Head of caudate nucleus (tissue), 42 donors: ENCODE measurements at places on chromosomes 3 and 15.

DNA sequence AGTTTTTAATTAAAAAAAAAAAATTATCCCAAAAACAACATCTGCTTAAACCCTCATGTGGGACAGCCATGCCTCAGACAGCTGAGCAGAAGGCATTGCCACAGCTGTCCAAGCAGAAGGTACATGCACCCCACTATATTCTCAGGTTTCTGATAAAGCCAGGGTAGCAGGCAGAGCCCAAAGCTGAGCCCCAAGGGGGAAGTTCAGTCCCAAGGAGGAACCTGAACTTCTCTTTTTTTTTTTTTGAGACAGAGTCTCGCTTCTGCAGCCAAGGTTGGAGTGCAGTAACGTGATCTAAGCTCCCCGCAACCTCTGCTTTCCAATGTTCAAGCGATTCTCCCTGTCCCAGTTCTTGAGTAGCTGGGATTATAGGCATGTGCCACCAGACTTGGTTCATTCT lies 33.2 kb downstream of the MKRN2 start:
- no peak for DNase-seq

- DNase-seq: no peak
These were observed 15.7 kb upstream of the AEN start for GRCh38 chr15:88605189-88606069.

DNA sequence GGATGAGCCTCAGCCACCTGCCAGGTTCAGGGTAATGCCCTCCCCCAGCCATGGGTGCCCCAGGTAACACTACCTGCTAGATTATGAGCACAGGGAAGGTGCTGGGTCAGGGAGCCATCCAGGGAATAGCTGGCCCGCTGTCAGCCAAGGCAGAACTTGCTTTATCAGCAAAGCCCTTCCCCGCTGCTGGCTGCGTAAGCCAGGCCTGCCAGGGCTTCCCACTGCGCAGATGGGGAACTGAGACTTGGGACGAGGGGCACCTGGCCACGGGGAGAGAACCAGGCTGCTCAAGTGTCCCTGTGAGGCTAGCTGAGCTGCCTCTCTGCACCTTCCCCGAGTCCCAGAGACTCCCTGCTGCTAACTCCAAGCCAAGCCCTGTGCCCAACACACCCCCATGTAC lies 45.4 kb downstream of the CACNA2D2 start:
- no peak for DNase-seq

DNA sequence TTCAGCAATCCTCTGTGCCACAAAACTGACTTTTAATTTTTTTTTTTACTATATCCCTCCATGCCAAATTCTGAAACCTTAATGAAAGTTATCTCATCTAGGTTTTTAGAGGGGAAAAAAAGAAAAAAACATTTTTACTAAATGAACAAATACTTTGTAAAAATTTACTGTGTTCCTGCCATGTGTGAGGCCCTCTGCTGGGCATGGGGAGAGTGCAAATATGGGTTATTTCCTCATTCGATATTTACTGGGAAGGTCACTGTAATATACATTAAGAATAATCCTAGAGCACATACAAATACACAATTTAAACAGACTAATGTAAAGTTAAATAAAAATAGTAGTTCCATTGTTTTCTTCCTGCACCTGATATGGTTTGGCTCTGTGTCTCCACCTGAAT lies 215.0 kb downstream of the GRM7 start:
- DNase-seq: no peak

GRCh38 chr3:186354100-186354499 lies 7.9 kb downstream of the DGKG start:
- no peak for DNase-seq

- DNase-seq: peak; percentile 57
These were observed 63.1 kb downstream of the ARNT2 start for GRCh38 chr15:80467311-80467714.

DNA sequence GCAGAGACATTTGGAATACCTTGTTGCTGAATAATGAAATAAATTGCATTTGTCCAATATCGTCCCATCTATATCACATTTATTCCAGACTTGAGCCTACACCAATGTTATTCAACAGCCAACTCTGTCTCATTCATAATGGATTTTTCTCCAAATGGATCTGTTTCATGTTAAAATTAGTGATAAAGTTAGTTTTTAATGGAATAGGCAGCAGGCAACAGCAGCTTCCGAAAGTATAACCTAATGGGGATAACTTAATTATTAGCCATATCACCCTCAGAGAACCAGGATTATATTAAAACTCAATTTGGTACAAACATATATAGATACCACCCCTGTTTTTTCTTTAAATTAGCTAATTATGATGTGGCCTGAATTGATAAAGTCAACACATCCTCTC lies 86.5 kb upstream of the ICE2 start:
- no peak for DNase-seq

GRCh38 chr3:157166561-157166960 lies 6.6 kb upstream of the CCNL1 start:
- DNase-seq: no peak

DNA sequence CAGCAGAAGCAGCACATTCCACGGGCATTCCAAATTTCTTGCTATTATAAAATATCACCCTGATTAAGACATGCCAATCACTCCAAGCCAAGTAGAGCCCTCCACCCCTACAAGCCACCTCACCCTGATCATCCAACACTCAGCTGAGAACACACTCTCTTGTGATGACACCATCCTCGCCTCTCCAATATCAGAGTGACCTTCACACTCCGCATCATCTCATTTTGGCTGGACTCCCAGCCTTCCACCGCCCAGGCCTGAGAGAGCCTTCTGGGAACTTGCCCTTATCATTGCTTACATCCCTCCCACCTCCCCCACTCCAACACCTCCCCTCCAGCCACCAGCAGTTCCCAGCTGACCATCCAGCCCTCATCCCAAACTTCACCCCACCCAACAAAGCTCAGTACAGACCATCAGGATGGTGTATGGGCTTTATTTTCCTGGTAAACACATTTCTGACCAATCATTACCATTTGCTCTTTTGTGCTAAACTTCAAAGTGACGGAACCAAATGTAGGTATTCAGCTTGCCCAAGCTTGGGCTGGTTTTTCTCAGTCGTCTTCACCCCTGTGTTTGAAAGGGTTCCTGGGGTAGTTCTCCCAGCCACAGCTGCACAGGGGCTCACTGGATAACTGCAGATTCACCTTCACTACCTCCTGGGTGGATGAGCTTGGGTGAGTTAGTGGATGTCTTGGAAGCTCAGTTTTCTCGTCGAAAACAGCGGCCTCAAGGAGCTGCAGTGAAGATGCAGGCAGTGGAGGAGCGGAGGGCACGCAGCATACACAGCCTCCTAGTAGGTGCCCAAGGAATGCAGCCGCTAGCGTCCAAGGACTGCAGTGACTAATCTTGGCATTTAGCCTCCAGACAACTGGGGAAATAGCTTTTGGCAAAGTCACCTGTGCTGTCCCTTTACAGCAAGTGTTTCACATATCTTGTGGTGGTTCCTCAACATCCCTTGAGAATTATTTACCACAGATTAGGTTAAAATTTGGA lies 115.1 kb downstream of the LIPC start:
- DNase-seq: no peak

DNA sequence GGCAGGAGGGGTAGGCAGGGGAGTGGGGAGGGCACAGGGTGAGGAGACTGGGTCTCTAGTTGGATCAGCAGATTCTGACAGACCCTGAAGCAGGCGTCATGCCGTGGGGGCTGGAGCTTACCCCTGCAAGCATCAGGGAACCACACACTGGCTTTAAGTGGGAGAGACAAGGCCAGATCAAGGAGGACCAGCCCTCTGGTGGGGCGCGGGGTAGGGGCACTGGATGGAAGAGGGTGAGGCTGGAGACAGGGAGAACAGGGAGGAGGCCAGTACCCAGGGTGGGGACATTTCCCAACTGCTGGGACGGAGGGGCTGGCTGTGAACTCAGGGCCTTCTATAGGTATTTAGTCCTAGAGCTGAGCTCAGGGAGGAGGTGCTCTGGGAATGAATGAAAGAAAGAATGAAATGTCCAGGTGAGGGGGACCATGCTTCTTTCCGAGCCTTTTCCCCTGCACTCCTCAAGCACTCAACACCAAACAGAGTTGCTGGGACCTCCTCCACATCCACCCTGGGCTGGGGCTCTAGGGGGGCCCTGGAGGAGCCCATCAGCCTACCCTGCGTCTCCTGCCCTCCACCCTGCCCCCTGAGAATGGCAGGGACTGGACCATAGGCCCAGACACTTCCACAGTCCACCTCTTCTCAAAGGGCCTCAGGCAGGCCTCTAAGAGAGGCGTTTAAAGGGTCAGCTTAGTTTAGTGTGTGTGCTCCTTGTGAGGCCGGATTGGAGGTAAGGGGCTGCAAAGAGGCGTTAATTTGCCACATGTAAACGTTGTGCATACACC lies 49.0 kb upstream of the FGD5 start:
- no peak for DNase-seq

GRCh38 chr3:55622116-55622515 lies 135.0 kb upstream of the WNT5A start:
- DNase-seq: no peak
